Stimulated activated CD8-positive, alpha-beta memory T cell treated with anti-CD3 and anti-CD28 coated beads, Interleukin-4, amount 100 ng/mL, for 4 hours (primary cell): ENCODE measurements at places on chromosomes 12 and 14.
A peak's percentile ranks its signal among the peaks of the same experiment; 100 is the strongest.

DNA sequence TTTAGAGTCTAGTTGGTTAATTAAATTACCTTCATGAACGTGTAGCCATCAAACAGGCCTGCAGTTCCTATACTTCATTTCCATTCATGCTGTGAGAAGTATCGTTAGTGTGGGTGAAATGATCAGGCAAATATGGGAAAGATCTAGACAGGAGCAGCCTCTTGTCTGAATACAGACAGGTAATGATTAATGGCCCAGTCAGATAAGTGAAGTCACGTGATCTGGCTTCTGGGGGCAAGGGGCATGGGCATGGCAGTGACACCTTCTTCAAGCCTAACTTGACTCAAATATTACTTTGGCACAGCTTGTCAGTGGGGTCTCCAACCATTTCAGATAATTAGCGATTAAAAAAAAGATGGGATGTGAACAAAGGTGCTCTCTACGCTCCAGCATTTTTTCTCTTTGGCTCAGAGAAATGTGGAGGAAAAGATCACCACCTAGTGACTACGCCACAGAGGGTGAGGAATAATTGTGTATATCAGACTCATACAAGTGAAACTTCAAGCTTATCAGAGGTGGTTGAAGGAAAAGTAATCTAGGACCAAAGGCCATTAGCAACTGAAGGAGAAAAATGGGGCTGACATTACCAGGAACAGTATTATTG, 17.8 kb downstream of the GUCY2C start:
- DNase-seq: no peak

- DNase-seq: no peak
Observed at GRCh38 chr12:107513636-107514400, 171.8 kb upstream of the PWP1 start.

- DNase-seq: no peak
Observed at GRCh38 chr12:11711651-11712327, 62.3 kb downstream of the ETV6 start.

GRCh38 chr12:117120787-117121186, 21.6 kb upstream of the TESC start:
- DNase-seq: no peak

DNA sequence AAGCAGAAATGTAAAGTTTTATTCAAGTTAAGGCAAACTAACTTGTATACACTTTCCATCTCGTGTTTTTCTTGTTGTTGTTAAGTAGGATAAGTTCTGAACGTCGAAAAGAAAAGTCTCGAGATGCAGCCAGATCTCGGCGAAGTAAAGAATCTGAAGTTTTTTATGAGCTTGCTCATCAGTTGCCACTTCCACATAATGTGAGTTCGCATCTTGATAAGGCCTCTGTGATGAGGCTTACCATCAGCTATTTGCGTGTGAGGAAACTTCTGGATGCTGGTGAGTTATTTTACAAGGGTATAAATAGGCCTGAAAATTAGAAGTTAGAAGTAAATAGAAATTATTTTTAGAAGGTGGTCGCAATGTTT, 25.0 kb downstream of the HIF1A start:
- no peak for DNase-seq

DNA sequence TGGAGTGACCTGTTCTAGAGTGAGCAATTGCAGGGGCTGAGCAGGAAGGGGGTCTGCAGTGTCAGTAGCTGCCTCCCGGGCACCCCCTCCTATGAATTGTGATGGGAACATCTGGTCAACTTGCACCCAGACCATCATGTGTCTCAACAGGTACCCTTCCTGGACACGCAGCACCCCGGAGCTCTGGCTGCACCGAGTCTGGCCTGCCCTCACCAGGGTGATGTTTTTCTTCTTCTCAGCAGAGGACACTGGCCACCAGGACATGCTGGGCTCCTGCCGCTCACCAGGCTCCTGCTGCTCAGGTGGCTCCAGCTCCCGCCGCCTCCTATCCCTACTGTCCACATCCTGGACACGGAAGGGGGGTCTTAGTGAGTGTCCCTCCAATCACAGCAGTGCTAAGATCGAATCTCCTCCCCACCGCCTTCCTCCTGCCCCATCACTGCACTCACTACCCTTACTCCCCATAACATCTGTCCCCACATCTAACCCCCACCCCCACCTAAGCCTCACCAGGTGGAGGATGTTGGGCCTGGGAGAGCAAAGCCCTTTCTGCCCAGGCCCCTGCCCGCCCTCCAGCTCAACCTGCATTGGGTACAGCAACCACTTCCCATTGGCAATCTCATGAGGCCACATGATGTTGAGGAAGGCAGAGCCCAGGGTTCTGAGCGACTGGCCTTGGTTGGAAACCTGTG, 14.9 kb downstream of the ITGA7 start:
- DNase-seq: no peak

GRCh38 chr12:51369581-51369980, 21.6 kb downstream of the GALNT6 start:
- DNase-seq: no peak

DNA sequence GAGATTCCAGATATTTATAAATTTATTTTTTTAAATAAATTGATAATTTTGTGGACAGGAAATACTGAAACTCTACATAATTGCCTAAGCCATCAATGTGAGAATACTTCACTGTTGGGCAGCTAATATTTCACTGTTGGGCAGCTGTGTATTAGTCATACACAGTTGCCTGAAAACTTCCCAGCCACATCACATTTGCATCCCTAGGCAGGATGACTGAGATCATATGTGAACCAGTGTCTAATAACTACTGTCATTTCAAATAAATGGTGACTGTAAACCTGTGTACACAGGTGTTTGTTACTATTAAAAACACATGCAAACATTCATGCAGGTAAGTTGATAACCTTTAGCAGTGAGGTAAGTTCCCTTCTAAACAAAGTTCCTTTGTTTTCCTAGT, 43.9 kb downstream of the TMTC3 start:
- no peak for DNase-seq

- no peak for DNase-seq
Observed at GRCh38 chr14:61742371-61742770, 19.8 kb upstream of the SNAPC1 start.

DNA sequence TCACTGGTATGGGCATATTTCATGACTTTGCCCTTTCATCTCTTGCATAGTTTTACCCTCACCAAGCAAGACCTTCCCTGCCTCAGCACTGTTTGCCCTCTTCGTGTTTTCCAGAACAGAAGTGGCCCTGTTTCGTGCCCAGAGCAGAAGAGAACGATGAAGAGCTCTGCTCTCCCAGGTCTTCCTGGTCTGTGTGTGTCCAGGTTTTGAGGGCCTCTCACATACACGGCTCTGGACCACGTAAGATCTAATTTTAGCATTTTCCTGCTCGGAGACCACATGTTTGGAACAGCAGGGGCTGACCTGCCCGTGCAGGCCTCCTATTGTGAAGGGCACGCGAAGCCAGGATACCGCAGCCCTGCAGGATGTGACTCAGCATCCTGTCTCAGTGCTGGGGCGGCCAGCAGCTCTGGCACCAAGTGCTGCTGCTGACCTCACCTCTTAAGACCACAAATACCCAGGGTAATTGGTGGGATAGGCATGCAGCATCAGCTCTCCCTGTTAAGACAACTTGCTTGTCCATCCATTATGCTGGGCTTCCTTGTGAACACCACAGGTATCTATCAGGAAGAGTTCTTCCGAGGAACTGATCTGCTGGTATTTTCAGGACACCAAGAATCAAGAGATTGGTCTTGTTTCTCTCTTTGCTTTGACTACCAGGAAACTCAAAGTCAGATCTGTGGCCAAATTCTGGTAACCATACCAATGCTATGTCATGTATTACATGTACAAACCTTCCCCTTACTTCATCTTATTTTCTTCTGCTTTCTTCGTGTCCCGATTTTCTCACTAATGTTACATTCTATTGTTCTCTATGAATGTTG, 19.0 kb downstream of the SSH1 start:
- peak; percentile 68 for DNase-seq

DNA sequence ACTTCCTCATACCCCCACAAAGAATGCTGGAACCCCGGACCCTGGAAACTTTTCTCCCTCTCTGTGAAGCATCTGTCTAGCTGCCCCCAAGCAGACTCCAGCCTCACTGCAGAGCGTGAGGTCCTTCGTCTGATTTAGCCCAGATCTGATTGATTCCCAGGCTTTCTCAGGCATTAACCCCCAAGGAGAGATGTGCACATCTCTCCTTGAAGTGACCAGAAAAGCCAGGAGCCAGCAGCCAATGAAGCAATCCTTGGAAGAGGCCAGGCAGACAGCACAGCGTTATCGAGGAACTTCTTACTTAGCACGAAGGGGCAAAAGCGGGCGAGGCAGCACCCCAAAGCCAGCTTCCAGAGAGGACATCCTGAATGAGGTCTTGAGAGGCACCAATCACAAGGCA, 100.7 kb downstream of the ZFP36L1 start:
- DNase-seq: no peak

- no peak for DNase-seq
Observed at GRCh38 chr12:23648546-23648945, 300.9 kb downstream of the SOX5 start.

DNA sequence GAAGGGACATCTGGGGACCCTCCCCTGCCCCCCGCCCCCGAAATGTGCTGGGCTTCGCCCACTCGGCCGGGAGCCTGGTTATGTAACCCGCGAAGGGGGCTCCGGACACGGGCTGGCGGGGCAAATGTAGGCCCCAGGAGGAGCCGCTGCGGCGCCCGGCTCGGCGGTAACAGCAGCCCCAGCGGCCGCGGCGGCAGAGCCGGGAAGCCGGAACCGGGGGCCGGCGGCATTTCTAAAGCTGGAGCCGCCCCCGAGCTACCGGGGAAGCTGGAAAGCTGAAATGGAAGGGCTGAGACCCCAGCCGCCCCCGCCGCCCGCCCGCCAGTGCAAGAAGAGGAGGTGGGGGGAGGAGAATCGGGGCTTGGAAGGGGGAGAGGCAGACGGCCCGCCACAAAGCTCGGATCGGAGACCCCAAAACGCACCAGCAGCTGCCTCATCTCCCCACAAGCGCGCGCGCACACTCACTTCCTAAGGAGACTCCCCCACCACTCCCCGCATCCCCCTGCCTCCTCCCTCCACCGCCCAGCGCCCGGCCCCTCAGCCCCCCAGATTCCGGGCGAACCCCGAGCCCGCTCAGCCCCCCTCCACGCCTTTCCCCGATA, 1.5 kb downstream of the KDM2B start:
- no peak for DNase-seq

DNA sequence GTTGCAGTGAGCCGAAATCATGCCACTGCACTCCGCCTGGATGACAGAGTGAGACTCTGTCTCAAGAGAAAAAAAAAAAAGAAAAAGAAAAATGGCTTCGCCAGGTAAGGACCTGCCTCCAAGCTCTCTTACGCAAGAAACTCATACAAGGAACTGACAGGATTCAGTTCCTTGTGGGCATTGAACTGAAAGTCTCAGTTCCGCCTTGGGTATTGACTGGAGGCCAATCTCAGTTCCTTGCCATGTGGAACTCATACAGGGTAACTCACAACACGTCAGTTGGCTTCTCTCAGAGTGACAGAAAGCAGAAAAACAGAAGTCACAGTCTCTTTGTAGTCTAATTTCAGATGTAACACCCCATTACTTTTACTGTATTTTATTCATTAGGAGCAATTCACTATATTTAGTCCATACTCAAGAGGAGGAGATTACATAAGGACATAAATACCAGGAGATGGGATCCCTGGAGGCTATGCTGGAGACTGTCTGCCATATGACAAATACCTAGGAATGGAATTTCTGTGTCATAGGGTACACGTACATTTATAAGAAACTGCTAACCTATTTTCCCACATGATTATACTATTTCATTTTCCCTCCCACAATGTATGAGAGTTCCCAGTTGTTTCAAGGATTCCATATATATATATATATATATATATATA, 11.4 kb upstream of the NOPCHAP1 start:
- no peak for DNase-seq

- no peak for DNase-seq
Observed at GRCh38 chr12:26374934-26375680, 179.7 kb downstream of the SSPN start.

DNA sequence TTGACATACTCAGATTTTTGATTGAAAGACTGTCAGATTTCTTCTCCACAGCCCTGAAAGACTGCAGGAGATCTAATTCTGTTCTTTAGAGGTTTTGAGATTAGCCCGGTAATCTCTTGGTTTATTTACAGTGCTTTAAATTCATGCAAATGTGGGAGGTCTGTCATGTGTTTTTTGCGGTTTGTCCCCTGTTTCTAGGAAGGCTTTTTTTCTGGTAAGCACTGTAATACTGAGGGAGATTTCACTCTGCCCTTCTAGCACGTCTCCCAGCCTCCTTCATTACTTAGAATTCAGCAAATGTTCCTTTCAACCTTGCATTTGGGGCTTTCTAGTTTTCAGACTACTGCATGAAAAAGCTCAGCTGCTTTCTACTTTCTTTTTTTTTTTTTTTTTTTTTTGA, 31.1 kb downstream of the GPHN start:
- DNase-seq: no peak

GRCh38 chr14:76081642-76082041, 70.1 kb upstream of the GPATCH2L start:
- no peak for DNase-seq

- no peak for DNase-seq
Observed at GRCh38 chr12:65533177-65533883, 254.8 kb downstream of the MSRB3 start.

GRCh38 chr12:62693376-62694050, 226.9 kb downstream of the MON2 start:
- DNase-seq: no peak

DNA sequence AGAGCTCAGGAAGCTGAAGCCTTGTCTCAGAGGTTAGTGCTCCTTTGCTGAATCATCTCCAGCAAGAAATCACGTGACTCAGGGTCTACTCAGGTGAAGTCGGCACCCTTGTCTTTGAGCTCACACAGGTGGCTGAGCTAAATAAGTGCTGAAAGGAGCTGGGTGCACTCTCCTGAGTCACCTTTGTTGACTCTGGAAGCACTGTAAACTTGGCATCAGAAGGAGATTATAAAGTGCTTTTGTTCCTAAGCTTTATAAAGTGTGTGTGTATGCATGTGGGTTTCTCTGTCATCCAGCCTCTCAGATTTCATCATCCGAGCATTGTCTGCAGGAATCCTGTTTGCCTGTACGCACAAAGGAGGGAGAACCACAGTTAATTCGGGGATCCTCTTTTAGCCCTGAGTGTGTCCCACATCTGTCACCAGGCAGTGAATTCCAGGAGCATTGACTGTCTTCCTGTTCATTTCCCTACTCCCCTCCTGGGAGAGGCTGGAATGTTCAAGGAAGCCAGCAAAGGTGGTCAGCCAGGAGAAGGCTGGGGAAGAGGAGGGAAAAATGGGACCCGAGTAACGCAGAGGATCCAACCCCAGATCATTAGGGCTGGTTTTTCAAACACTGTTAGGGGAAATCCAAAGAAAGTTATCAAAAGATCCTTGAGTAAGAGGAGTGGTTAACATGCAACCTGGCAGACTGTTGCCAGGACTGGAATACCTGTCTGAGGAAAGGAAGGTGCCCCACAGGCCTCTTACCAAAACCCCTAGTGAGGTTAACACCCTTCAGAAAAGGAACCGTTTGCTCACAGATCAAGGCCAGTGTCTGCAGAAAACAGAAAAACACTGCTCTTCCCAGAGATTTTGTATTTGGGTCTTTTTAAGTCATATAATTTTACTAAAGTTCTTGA, 157.5 kb upstream of the HIF1A start:
- DNase-seq: no peak

DNA sequence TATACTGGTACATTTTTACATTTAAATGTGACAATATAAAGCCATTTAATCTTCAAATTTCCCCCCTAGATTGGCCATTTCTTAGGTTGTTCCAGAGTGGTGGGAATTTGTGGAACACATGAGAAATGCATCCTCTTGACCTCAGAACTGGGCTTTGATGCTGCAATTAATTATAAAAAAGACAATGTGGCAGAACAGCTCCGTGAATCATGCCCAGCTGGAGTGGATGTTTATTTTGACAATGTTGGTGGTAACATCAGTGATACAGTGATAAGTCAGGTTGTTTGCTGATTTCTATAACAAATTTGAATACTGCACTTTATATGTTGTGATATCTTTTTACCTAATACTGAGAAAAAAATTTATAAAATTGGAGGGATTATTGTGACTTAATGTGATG, 7.6 kb upstream of the ZNF410 start:
- DNase-seq: no peak
